Cerebellar nuclear complex (tissue), 1 donor: ENCODE measurements at places on chromosomes 3 and 15.

DNA sequence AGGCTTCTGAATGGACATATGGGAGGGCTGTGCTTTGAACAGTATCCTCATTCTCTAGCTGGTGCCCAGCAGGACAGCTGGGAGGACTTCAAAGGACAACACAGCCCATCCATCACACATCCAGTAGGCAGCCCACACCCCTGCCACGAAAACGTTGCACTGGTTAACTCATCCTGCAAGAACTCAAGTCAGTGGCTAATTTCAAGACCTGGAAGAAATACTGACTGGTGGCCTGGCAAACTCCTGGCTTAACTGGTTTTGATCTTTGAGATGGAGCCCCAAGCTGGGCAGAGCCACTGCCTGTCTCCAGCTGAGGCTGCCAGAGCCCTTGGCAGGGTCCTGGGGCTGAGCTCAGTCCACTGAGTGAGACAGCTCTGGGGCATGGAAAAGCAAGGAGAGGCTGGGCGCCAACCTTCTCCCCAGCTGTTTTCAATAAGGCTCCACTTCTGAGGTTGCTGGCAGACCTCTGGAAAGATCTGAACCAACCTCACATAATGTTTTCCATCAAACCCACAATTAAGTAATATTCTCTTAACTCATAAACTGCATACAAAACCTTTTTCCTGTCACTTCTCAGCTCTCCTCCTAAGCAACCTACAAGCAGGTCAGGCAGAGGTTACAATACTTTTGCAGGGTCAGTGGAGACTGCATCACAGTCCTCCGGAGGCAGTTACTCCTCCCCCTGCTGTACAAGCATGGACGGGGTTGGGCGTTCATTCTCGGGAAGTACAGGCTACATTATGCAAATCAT is 110.3 kb downstream of the MYLK start:
- no peak for DNase-seq

DNA sequence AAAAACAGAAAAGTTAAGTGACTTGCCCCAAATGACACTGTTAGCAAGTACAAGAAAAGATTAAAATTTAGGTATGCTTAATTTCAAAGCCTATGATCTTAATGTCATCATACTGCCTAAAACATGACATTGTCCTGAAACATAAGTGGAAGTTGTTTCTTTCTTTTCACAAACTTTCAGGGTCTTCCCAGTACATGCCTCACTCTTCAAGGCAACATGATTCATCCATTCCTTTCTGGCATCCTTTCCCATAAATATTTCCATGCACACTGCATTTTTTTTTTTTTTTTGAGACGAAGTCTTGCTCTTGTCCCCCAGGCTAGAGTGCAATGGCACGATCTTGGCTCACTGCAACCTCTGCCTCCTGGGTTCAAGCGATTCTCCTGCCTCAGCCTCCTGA is 42.5 kb upstream of the KPNA4 start:
- no peak for DNase-seq

DNA sequence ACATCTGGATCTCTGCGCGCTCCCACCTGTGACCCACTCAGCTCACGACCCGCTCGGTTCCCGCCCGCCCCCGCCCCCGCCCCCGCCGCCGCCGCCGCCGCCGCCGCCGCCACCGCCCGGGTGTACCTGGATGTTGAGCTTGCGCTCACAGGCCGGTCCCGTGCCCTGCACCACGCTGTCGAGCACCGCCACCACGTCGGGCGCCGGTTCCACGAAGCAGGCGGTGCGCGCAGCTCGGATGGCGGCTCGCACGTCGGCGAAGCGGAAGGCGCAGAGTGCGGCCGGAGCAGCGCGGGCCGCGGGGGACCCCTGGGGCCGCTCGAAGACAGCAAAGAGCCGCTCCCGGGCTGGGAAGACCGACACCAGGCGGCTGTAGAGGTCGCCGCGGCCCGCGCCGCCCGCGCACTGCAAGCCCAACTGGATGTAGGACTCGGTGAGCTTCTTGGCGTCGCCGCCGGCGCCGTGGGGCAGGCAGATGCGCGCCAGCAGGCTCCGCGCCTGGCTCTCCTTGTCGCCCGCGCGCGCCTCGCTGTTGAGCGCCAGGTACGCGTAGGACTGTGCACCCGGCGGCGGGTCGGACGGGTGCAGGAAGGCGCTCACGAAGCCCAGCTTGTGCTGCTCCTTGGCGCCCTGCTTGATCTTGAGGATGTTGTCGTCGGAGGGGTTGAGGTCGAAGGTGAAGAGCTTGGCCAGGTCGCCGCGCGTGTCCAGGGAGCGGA is 1.1 kb downstream of the PLXND1 start:
- DNase-seq = no peak

DNA sequence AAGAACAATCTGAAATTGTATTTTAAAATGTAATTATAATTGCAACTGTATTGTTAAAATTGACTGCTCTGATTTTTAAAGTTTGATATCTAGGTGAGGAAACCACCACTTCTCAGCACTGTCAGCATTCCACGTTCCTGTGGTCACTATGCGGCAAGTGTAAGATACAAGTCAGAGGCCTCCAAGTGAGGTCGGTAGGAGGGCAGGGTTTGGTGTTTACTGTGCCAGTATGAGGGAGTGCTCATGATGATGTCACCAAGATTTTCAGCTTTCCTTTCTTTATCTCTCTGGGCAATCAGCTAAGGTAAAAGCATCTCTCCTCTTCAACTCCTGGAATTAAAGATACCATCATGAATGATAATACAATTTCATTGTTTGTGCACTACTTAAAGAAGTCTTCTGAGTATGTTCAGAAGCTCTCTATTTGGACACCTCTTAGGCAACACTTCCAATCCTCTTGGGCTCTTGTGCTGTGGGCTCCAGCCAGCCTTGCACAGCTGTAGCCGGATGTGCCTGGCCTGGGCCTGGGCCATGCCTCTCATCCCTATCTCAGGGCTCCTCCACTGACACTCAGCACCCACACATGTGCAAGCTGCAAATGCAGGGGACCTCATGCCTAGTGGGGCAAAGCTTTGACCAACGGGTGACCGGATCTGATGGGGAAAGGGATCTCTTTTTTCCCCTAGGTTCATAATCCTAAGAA is 42.9 kb downstream of the CCR3 start:
- no peak for DNase-seq

- no peak for DNase-seq
These were observed 101.1 kb upstream of the THRB start for GRCh38 chr3:24595796-24596195.

GRCh38 chr3:101531473-101532086 is 18.6 kb upstream of the SENP7 start:
- DNase-seq = no peak

DNA sequence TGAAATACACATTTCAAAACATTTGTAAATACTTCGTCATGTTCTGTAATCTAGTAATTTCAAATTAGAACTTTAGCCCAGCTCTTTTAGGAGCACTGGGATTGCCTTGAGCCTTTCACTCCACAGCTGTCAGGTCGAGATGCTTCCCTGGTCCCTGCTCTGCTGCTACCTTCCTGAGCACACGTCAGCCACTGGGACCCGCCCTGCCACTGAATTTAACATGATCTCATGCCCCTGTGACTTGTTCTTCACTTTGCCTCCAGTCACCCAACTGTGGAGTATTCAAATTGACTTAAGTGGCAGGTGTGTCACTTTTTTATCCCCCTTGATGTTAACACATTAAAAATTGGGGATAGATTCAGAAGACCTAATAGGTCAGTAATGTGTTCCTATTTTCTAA is 3.3 kb downstream of the ARRDC4 start:
- DNase-seq = no peak

DNA sequence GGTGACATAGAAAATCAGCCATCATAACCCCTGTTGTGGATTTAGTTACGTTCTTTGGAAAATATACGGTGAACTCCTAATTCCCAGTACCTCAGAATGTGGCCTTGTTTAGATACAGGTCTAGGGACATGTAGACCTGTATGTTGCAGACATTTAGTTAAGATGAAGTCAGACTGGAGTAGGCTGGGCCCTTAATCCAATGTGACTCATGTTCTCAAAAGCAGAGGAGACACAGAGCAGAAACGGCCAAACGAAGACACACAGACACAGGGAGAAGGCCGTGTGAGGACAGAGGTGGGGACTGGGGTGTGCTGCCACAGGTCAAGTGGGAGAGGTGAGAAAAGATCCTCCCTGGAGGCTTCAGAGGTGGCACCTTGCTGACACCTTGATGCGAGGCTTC is 119.0 kb upstream of the PROK2 start:
- DNase-seq = no peak

- no peak for DNase-seq
These were observed 232.5 kb upstream of the ST8SIA2 start for GRCh38 chr15:92161039-92161670.

DNA sequence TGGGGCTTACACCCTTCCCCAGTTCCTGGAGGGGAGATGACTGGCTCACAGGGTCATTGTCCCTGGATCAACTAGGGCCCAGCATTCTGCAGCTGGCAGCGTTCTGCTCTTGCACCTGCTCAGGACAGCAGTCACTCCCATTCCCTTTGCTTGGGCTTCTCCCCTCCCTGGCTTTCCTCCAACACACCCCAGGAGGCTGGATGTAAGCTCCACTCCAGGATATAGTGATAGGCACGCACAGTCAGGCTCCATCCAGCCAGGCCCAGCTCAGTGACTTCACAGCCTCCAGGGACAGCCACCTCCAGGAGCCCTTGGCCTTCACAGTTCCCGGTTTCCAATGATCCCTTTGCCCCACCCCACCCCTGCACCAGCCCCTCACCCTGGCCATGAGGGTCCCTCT is 1.9 kb downstream of the SPTBN5 start:
- DNase-seq = no peak

- DNase-seq = no peak
These were observed 210.0 kb downstream of the NFKBIZ start for GRCh38 chr3:102059145-102059943.

DNA sequence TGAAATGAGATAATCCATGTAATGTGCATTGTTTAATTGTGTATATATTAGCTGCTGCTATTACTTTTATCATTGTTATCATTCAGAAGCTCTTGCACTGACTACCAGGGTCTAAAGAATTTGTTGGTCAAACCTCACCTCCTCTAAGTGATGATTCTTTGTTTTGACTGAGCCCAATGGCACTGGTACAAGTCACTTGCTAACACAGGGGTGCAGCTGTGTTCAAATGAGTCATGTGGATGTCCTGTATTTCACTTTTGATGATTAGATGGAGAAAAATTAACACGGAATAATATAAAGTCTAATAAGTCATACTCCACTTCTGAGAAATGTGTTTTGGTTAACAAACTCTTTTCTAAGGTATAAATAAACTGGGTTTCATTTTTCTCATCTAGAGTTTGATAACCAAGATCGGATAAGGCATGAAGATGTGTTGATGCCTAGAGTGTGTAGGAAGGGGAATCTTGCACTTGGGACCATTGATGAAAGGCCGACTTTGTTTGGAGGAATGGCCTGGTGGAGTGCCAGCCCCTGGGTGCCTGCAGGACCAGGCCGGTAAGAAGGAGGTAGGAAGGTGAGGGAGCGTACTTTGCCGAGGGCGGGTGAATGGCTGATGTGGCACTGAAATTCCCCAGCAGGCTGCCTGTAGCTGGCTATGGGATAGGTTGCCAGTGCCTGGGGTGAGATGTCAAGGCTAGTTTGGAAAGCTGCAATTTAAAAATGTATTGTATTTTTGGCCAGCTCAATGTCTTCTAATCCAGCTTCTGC is 244.7 kb upstream of the ZPLD1 start:
- DNase-seq = no peak

DNA sequence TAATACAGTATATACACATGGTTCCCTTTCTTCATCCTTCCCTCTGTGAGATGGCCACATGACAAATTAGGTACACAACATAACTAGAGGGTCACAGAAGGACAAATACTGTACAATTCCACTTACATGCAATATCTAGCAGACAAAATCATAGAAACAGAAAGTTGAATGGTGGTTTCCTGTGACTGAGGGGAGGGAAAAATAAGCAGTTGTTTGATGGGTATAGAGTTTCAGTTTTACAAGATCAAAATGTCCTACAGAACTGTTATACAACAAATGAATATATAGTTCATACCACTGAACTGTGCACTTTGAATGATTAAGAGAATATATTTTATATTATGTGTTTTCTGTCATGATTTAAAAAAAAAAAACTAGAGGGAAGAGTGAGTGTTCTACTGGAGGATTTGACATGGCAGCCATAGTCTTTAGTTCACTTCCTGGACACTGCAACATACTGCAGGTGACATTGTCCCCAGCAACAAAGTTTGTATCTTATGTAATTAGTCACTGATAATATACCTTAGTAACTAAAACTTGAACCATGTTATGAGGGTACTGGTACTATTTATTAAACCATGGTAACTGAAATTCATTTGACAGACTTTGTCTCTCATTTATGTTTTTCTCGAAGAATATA is 37.2 kb downstream of the CCDC54 start:
- DNase-seq = no peak

GRCh38 chr3:127413871-127414270 is 126.0 kb upstream of the PRR20G start:
- no peak for DNase-seq

- no peak for DNase-seq
These were observed 3.1 kb upstream of the TMCO5A start for GRCh38 chr15:37931321-37931720.

- DNase-seq = no peak
These were observed 216.6 kb downstream of the KCNMB2 start for GRCh38 chr3:178752843-178753242.

- DNase-seq = no peak
These were observed 158.8 kb downstream of the CLSTN2 start for GRCh38 chr3:140093742-140094141.

- DNase-seq = no peak
These were observed 13.4 kb upstream of the MBNL1 start for GRCh38 chr3:152255290-152255689.

DNA sequence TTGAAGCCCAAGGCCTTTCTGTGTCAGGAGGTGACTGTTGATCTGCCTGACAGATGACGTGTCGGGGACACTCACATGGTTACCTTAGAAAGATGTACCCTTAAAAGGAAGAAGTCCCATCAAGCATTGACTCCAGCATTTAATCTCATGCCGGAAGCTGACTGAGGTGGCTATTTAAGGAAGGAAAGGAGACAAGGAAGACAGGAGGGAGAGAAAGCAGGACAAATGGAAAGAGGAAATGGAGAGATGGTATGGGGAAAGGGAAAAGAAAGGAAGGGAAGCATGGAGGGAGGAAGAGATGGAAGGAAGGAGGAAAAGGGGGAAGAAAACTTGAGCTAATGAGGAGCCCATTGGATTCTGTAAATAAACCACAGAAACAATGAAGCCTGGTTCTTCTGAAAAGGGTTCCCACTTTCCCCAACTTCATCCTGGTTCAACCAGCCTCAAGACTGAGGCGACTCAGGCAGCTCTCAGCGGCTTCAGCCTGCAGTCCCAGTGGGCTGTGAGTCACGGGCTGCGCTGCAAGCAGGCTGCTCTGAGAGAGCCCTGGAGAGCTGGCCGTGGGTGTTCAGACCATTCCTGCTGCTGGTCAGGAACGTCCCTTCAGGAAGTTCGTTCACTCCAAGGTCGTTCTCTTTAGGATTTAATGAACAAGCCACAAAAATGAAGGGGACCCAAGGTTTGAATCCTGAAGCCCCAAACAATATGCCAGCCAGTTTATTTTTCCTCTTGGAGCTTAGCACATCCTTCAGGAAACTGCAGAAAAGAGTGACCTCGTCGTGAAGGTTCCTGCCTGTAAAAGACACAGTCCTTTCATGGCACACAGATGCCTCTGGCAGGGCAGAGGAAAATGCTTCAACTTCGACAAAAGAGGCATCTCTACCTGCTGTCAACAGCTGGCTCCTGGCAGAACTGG is 69.6 kb upstream of the THBS1 start:
- DNase-seq = no peak

GRCh38 chr15:39804026-39804425 is 21.4 kb upstream of the FSIP1 start:
- DNase-seq = no peak

GRCh38 chr3:127652246-127652995 is 20.3 kb upstream of the ABTB1 start:
- no peak for DNase-seq
